HTR-8/SVneo (cell line): ENCODE measurements at places on chromosomes 3 and 15.

DNA sequence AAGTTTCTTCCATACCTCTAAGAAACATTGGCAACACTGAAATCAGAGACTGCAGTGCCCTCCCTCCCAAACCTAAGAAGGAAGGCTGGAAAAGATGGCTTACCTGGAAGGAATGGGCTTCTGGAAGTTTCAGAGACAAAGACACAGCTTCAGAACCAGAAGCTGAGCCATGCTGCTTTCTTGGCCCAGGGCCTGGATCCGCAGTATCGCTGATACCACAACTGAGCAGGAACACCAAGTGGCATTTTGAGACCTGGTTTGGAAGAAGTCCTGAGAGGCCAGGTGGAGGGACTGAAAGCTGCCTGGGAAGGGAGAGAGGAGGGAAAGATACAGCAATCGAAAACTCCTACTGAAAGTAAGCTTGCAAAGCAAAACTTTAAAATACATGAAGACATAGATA, 19.8 kb downstream of the GPR160 start:
- no peak for DNase-seq

- no peak for DNase-seq
These were observed 129.5 kb downstream of the TFDP2 start for GRCh38 chr3:142019794-142020320.

DNA sequence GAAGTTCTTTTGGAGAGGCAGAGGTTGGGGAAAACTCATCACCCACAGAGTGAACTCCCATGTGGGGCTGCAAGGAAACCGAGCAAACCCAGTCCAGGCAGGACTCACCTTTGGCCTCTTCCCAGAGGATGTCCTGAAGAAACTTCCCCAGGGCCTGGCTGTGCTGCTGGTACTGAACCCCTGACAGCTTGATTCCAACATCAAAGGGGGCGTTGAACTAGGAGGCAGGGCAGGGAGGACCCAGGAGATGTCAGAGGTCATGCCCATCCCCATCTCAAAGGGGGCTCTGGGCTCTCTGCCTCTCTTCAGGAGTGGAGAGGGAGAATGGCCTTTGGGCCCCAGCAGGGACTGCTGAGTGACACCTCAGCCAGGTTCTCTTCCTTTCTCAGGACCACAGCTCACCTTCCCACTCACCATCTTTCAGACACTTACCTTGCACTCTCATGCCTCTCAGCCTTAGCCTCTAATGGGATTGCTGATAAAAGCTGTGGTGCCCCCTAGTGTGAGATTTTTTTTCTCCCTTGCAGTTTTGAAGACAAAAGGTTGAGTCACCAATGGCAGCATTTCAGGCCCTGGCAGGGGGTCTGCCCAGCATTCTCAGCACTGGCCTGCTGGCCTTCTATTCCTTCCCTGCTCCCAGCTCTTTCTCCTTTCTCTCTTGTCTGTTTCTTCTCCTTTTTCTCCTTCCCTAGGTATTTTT, 6.0 kb downstream of the GHRL start:
- peak; percentile 37 for DNase-seq

DNA sequence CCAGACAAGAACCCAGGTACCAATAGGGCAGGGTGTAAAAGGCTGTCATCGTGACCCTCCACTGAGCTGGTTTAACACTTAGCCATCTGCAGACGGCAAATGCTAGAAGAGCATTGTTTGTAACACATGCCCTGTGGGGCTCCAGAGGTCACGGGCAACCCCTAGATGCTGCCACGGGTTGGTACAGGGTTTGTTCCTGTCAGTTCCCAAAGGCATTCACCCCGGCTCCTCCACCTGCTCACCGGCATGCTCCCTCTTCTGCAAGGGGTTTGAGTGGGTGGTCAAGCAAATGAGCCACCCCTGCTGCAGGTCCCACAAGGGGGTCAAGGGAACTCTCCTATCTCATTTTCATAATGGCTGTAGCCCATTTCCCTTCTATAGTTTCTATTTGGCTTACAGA, 229.3 kb downstream of the ZPLD1 start:
- no peak for DNase-seq

DNA sequence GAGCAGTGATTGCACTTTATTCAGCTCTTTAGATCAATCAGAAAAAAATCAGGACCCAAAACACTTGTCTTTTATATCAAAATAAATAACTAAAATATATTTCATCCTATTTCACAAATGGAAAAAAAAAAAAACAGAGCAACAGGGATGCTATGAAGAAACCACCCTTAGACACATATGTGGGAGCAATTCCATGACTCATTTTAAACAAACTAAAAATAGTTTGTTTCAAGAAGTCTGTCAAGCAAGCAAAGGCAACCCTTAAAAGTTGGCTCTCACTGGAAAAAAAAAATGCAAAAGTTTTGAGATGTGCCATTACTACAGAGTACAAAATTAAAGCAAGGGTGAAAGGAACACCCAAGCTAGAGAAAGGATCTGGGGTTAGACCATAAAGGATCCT, 5.7 kb downstream of the ATP13A3 start:
- DNase-seq = no peak

DNA sequence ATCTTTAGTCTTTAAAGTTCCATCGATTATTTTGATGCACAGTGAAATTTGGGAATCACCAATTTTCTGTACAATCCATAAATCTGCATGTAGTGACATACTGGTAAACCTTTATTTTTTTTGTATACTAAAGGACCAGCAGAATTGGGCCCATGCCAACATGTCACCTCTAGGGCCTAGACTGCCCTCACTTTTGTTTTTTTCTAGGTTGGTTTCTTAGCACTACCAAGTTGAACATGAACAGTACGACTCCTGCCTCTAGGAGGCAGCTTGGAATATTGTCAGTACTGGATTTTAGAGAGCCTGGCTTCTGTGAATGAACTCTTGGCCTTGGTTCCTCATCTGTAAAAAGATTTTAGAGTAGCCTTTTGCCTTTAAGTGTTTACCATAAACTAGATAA, 32.3 kb downstream of the NKIRAS1 start:
- DNase-seq = no peak

DNA sequence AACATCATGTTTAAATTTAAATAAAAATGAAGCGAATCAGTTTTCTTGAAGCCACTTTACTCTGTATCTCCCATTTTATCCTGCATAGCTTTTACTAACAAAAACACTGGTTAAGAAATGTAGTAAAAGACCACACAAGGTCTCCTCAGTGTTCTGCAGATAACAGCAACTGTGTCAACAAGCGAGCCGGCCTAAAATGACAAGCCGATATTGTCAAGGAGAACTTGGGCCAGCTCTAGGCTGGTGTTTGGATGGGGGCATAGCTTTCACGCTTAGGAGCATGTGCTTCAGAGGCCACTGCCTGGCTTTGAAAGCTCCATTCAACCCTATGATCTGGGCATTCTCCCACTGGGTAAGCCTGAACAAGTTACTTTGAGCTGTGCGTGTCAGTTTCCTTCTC, 38.1 kb downstream of the MFSD1 start:
- no peak for DNase-seq

DNA sequence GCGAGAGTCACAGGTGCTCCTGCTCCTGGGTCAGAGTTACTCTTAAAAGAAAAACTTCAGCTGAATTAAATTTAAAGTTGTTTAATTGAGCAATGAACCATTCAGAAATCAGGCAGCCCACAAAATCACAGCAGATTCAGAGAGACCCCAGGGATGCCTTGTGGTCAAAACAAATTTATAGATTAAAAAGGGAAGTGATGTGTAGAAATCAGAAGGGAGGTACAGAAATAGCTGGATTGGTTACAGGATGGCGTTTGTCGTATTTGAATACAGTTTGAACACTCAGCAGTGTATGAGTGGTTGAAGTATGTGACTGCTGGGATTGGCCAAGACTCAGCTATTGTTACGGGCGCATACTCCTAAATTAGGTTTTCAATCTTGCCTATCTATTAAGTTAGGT, 58.6 kb downstream of the UACA start:
- no peak for DNase-seq

DNA sequence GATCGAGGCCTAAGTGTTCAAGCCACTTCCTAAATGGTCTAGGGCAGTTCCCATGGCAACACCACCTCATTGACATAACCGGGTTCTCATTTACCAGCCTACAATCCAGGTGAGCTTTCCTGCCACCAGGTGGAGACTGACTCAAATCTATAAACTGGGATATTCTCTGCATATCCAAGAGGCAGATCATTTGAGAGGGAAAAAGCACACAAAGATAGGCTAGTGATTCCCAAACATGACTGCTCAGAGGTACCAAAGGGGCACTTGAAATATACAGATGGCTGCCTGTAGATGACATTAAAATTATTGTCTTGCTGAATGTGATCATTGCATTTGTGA, 141.3 kb upstream of the PROK2 start:
- DNase-seq = peak; percentile 19

DNA sequence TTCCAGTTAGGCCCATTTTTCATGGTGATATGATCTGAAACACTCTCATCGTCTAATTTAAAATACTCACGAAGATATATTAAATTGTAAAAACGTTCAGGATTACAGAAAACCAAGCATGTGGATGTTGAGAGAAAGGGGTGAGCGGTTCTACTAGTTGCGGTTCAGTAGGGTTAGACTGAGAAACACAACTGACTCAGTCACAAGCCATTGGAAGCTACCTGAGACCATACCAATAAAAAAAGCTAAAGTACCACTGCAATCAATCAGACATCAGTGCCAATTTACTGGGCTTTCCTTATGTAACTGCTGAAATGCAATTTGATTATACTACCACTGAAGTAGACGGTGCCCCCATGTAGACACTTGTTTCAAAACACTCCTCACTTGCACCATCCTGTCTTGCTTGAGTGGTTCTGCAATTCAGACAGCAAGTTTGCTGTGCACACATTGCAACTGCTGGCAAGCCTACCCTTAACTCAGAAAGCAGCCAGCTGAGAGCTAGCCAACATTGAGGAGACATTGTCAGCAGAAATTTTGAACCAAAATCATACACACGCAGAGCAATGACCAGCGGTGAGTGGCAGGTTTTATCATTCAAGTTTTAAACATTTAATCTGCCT, 368.7 kb upstream of the ARHGEF26 start:
- no peak for DNase-seq

GRCh38 chr15:101781928-101782327, 21.4 kb upstream of the OR4F6 start:
- no peak for DNase-seq

GRCh38 chr3:134485075-134485717, 589 bp downstream of the ANAPC13 start:
- DNase-seq = no peak

DNA sequence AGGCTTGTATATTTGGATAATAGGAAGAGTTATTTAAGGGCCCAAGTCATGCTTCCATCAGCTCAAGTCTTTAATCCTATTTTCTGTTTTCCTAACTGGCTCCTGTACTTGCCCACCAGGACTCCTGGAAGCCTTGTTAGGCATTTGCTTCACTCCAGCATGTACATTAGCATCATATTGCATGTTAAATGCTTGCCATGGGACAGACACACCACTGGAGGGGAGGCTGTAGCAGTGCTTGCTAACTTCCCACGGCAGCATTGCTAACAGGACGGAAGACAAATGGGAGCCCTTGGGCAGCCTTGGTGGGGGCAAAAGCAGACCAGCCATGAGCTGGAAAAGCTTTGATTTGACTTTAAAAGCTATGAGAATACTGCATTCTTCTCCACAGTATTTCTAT, 6.1 kb downstream of the TMOD2 start:
- no peak for DNase-seq

- no peak for DNase-seq
These were observed 35.7 kb upstream of the SPSB4 start for GRCh38 chr3:141015481-141015880.

DNA sequence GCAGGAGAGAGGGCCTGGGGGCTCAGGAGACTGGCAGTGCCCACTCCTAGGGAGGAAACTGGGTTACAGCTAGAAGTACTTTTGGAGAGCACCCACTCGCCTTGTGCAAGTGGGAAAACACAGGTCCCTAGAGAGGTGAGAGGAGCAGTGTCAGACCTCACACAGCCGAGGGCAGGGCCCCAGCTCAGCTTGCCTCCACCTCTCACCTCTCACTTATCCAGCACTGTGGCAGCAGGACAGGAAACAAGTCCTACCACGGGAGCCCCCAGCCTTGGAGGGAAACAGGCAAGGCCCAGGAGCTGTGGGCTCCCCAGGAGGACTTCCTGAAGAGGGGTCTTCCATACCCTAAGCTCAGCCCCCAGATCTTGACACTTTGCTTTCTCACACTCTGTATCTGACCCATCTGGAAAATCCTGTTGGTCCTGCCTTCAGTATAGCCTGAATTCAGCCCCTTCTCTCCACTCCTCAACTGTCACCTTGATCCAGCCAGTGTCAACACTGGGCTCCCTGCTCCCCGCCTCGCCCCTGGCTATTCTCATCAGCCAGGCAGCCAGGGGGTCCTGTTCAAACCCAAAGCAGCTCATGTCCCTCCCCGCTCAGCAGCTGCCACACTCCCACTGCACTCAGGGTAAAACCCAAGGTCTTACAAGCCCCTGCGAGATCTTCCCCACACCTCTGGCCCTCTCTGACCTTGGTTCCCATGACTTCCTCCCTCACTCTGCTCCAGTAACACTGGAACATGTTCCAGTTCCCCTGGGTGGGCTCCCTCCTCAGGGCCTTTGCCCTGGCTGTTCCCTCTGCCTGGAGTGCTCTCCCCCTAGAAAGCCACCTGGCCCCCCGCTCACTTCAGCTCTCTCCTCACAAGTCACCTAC, 870 bp upstream of the TMEM40 start:
- no peak for DNase-seq

GRCh38 chr3:12336099-12336498, 47.2 kb downstream of the PPARG start:
- no peak for DNase-seq

GRCh38 chr15:59904450-59905135, 99.5 kb upstream of the FOXB1 start:
- no peak for DNase-seq

DNA sequence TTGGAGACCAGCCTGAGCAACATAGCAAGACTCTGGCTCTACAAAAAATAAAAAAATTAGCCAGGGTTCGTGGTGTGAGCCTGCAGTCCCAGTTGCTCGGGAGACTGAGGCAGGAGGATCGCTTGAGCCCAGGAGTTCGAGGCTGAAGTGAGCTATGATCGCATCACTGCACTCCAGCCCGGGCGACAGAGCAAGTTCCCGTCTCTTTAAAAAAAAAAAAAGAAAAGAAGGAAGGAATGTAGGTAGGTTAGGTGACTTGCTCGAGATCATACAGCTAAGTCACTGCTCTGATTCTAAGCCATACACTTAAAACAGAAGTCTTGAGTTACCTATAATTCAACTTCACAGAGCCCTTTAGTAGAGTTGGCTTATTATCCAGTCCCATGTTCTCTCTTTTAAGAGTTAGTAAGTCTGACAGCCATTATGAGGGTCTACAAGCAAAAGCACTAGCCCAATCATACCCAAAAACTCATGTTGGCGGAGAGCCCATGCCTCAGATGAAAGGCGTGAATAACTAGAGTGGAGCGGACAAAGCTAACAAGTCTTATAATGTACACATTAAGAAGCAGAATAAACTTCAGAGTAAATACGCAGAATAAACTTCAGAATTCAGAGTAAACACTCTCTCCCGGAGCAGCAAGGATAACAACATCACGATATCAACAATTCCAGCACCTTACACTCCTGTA, 768 bp downstream of the AAGAB start:
- DNase-seq = no peak
